Central memory CD4-positive, alpha-beta T cell (primary cell): ENCODE measurements at places on chromosomes 3 and 15.

DNA sequence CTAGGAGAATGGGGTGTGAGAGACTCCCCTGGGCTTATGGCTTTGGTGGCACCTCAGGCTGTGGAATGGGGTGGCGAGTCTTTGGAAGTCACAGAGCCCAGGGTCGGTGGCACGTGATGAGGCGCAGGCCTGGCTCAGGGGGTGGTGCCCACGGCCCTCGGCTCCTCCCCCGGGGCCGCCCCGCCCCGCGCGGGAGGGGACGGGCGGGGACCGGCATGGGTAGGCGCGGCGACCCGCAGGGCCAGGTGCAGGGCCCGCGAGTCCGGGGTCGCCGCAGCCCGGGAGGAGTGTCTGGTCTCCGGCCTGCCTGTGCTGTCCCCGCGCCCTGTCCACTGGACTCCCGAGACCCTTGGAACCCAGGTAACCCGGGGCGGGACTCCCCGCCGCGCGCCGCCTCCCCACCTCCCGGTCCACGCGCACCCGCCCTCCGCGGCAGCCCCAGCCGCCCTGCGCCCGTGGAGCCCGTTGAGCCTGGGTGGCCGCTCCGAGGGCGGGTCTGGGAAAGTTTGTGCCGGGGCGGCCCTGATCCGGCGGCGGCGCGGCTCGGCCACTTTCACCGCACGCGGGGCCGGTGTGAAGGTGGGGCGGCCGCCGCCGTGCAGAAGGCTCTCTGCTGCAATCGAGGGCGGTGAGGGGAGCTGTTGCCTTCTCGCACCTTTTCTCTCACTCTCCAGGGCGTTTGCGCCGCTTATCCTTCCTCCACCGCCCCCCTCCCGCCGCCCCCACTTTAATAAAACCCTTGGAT, at the start of gene PAQR5:
TSS of gene PAQR5 (plus strand) at position 216 of the 745 bp plus-strand sequence. CDS start 61,169 bp downstream, outside the sequence.
- no peak for DNase-seq

- no peak for DNase-seq
These were observed 131.1 kb downstream of the XXYLT1 start for GRCh38 chr3:195139876-195140240.

DNA sequence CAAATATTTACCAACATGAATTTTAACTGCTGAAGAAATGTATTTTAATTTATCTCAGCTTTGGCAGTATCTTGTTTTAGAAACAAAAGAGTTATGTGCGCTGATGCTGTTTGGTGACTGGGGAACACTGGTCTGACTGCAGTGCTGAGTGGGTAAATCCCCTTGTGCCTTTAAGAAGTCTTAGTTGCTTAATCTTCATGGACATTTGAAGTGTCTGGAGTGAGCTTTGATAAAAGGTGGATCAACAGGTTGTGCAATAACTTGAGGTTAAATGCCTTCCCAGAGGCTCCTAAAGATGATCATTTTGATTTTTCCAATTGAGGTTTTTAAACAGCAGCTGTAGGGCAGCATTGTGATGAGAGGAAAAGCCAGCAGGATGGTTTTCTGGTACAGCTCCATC, 68.7 kb downstream of the TP63 start:
- DNase-seq = no peak

DNA sequence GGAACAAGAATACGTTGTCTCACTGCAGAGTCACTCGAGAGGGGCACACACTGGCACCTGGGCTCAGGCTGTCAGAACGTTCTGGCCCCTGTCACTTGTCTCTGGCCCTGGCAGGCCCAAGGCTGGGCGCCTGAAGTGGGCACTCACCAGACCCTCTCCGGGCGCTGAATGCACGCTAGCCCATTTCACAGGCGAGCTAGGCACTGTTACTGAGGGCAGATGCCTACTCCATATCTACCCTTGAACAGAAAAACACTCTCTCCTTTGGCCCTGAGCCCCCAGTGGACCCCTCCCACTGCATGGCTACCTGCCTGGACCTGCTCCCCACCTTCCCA, 42.3 kb upstream of the IQSEC1 start:
- no peak for DNase-seq

GRCh38 chr3:13506239-13506638, 26.1 kb downstream of the HDAC11 start:
- DNase-seq = no peak

DNA sequence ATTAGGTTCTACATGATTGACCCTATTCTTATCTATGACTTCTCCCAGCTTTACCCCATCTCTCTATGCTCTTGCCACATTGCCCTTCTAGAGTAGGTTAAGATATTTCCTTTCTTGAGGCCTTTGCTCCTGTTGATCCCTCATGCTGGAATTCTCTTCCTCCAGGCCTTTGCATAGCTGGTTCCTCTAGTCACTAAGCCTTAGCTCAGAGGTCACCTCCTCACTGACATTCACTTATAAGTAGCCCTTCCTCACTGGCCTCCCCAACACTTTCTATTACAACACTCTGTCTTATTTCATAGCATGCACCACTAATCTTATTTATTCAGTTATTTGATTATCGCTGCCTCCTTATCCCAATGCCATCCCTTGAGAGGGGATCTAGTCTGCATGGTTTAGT, 228.4 kb upstream of the COL8A1 start:
- no peak for DNase-seq

GRCh38 chr3:11764931-11765363, 81.7 kb downstream of the TAMM41 start:
- DNase-seq = peak; percentile 4

DNA sequence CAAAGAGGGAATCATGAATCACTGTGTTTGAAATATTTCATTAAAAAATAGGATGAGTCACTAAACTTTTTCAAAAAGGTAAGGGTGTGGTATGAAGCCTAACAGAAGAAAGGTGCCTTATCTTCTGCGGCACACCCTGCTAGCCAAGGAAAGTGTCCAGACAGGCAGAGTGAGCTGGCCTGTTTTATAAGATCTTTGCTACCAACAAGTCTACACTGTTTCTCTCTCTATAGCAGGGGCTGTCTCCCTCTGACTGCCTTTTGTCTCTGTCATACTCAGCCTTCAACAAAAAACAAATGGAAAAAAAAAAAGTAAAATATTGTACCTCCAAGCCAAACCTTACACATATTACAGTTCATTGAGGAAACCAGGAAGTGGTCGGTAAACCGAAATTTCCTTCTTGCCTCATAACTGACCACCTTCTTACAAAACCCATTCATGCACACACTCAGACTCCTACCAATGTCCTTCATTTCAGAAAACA, 9.1 kb downstream of the ZDHHC3 start:
- no peak for DNase-seq

DNA sequence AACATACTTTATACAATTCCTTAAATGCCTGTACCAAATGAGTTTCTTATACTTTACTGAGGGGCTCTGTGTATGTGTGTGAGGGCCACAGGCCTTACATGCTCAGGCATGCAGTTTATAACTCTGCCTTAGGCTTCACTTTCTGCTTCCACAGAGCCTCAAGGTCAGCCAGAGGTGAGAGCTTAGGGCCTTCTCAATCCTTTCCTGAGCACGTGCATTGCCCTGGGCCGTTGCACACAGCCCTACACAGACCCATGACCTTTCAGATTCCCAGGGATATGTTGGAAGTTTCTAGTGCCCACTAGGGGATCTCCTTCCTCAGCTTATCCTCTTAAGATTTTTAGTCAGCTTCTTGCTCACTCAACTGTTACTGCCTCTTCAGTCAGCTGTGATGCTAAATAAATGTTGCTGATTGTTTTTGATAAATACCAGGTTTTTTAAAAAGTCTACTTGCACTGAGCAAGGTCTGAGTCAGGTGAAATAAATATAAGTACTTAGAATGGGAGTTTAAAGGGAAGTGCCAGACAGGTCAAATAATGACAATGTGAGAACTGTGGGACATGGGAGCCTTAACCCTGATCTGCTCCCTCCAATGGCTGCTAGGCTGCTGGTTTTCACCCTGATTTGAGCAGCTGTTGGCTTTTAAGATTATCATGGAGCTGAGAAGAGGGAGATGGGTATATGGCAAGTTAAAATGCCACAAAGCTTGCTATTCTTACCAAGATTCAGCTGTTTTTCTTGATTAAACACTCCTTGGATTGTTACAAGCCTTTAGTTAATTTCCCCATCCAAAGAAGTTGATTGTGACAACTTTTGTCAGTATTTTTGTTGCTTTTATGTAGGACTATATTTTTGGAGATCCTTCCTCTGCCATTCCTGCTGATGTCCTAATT, 169.5 kb downstream of the PLD1 start:
- DNase-seq = no peak

GRCh38 chr3:59046839-59047238, 3.0 kb downstream of the CFAP20DC start:
- no peak for DNase-seq

DNA sequence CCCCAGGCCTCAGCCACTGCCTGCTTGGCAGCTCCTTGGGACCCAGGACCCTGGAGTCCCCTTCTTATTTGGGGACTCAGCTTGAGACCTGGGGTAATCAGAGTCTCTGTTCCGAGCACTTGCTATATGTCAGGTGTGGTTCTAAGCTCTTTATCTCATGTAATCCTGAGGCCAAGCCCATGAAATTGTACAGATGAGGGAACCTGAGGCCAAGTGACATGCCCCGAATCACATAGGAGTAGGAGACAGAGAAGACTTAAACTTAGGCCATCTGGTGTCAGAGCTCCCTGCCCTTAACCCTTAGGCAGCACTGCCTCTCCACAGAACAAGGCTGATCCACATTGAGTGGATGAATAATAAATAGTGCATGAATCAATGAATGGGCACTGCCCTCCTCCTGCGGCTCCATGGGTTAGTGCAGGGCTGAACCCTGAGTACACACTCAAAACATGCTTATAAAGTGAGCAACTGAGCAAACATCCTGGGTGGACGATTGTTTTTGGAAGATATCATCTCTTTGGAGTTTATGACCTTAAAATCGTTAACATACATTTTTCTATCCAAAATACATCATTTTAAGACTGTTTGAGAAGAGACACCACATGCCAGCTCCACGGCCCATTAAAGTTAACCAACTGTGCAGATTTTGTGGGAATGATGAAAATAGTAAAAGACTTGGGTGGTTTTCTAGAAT, 33.2 kb upstream of the IQSEC1 start:
- no peak for DNase-seq

- no peak for DNase-seq
These were observed 337.3 kb downstream of the LPP start for GRCh38 chr3:188491276-188491687.

DNA sequence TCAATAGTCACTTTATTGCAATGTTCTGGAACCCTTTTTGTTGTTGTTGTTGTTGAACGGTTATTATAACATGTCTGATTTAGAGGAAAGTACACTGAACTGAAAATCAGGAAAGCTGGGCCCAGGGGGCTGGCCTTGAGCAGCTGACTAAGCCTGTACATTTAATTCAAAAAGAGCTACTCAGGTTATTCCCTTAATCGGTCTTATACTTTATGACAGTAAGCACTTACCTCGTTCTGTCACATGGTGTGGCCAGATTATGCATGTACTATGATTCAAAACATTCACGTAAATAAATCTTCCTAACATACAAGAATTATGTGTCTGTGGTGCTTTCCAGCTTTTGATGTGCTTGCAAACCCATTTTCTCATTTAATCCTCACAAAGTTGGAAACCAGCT, 382.5 kb upstream of the TPRG1 start:
- no peak for DNase-seq

DNA sequence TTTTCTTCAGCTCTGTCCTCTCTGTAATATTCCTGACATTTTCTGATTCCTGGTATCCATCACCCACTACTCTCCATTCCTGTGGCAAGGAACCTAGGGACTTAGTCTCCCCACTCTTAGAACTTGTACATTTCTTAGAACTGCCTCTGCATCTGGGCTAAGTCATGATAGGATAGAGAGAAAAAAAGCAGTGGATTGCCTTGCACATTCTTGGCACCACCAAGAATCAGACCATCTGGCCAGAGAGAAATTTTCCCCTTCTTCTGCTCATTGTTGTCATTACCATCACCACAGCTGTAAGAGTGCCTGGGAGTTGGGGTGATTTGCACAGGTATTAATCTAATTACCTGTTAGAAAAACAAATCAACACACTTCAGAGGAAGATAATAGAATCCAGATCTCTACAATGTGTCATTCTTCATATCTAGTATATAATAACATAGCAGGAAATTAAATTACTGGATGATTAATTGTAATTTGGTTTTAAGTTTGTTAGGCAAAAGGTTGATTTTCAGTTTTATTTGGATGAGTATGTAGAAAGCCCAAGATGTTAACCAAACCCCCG, 264.8 kb upstream of the ZPLD1 start:
- no peak for DNase-seq

DNA sequence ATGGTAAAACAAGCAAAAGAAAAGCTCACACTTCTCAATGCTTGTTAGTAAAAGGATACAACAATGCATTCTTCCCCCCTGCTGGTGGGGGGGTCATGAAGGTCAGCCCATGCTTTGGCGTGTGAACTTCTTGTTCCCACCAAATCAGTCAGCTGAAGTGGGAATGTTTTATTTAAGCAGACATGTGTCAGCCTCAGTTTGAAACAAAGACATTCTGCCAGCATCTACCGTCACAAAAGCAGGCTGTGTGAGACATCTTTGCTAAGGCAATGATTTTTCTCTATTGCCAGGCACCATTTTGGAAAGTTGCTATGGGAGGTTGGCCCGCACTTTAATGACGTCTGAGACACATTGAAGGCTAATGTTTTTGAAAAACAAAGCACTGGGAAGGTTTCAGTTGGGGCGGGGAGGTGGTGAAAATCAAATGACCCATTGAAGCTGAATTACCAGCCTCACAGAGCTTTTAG, 206.6 kb downstream of the TLE3 start:
- DNase-seq = no peak
